Renal cortical epithelial cell (primary cell): ENCODE measurements at places on chromosomes 1 and 21. TPM values are rescaled to one million over a fixed set of nuclear protein-coding genes. Genes with fewer than 3 reads are reported as not detected.

LRRC7 gene
- total RNA-seq = 0.05 TPM in 1 of 2 replicates, not detected in the other

C1QTNF12 gene
- total RNA-seq = 0.40 TPM in 1 of 2 replicates, not detected in the other

ARMH1 gene
- total RNA-seq = 6.7 TPM in 1 of 2 replicates, not detected in the other

GABPB2 gene
- 9.6 and 14.1 TPM in 2 replicates for total RNA-seq

LRRC41 gene
- 106 and 118 TPM in 2 replicates for total RNA-seq

LCE1A gene
- total RNA-seq = not detected in 2 replicates

SLFNL1 gene
- 0.65 TPM in 1 of 2 replicates, not detected in the other for total RNA-seq

BCAN gene
- total RNA-seq = 3.7 TPM in 1 of 2 replicates, not detected in the other

DNA sequence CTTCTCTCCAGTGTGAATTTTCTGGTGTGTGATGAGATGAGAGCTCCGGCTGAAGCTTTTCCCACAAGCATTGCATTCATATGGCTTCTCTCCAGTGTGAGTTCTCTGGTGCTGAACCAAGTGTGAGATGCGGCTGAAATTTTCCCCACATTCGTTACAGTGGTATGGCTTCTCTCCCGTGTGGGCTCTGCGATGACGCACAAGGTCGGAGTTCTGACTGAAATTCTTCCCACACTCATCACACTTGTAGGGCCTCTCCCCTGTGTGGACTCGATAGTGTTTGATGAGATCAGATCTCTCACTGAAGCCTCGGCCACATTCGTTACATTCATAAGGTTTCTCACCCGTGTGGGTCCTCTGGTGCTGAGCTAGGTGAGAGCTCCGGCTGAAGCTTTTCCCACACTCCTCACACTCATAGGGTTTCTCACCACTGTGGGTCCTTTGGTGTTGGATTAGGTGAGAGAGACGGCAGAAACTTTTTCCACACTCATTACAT is 7.4 kb downstream of the ZNF436 start:
- no peak for DNase-seq

GRCh38 chr21:20004367-20004766 is 993.8 kb upstream of the NCAM2 start:
- DNase-seq = no peak

GRCh38 chr1:66276218-66276617 is 257.7 kb upstream of the SGIP1 start:
- DNase-seq = no peak

GRCh38 chr1:158496374-158496773 is 24.4 kb downstream of the OR10R2 start:
- DNase-seq = peak; percentile 53

- DNase-seq = no peak
Measured at GRCh38 chr21:45809421-45809820, 165.9 kb downstream of the PCBP3 start.

DNA sequence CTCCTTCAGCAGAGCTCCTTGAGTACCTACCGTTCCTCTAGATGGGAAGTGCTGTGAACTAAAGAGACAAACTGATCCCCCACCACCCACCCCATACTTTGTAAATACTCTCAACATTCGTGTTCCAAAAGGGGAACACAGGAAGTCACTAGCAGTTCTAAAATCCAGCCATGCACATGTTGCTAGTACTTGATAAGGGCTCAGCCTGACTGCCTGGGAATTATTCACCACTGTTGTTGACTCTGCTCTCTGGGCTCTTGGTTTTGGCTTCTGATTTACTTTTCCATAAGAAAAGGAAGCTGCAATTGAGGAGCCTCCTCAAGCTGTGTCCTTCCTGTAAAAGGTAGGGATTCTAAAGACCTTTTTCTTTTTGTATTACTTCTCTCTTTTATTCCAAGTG is 67.5 kb downstream of the IVNS1ABP start:
- peak; percentile 11 for DNase-seq
